ENCODE measurements at places on chromosomes 5 and 9.

- no peak for DNase-seq
Measured at GRCh38 chr5:150299571-150300327, 3.0 kb downstream of the ARSI start.

DNA sequence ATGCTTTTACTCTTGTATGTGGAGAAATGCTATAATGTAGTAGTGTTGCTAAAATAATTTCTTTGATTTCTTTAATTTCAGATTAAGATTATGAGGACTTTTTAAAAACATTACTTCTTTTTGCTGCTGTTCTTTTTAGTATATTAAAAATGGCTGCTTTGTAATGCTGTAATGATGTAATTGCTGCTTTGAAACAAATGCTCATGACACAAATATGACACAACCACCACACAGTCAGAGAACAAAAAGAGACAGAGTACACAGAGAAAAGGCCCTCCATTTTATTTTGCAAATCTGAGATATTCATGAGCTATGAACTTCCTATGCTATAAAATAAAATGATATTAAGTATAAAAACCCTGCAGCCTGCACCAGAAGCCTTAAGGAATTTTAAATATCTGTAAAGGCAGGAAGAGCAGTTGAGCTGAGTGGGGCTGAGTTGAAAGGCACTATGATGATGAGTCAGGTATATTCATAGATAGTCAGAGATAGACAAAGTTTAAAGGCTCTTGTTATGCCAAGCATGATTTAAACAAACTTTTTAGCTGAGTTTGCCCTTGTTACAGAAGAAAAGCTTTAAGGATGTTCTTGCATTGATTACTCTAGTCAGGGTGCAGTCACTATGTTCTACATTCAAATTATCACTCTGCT, 5.1 kb upstream of the POU5F2 start:
- DNase-seq, result no peak

DNA sequence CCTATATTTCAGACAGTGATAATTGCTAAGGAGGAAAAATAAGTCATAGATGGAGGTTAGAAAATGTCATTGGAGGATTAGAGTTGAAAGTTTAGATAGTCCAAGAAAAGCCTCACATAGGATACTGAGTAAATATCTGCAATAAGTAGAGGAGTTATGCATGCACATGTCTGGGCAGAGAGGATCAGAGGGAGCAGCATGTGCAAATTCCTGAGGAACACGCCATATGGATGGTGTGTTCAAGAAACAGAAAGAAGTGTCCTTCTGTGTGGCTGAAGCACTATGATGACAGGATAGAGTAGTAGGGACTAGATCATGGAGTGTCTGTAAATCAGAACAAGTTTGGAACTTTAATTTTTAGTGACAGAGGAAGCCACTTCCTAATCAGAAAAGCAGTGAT, 52.2 kb downstream of the SGCD start:
- DNase-seq, result no peak

DNA sequence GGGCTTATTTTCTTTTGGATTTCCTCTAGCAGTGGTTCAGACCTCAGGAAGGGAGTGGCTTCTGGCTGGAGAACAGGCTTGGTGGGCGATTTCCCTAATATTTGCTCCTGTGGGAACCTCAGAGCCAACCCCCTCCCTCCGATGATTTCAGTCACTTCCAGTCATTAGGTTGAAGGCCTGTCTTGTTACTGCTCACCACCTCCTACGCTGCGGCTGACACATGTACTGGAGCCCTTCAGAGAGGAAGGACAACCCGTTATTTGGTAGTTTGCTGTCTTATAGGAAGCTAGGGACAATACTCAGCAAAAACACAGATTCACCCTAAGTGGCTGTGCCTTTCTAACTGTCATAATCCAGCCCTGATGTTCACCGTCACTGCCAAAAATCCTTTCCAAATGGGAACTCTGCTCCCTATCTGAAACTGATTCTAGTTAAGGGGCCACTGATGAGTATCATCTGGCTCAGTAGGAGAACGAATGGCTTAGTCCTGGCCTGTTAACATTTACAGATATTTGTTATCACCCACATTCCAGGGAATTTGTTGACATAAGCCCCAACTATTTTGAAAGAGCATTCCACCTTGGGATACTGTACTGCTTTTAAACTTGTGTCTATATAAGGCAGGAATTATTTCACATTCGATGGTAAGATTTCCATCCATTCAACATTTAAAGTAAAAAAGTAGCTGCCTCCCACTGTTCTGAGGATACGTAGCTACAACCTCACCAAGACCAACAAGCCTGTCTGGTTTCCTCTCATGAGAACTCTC, 29.3 kb upstream of the ANKH start:
- no peak for DNase-seq

GRCh38 chr5:168916266-168916665, 337.1 kb upstream of the PANK3 start:
- DNase-seq, result no peak

DNA sequence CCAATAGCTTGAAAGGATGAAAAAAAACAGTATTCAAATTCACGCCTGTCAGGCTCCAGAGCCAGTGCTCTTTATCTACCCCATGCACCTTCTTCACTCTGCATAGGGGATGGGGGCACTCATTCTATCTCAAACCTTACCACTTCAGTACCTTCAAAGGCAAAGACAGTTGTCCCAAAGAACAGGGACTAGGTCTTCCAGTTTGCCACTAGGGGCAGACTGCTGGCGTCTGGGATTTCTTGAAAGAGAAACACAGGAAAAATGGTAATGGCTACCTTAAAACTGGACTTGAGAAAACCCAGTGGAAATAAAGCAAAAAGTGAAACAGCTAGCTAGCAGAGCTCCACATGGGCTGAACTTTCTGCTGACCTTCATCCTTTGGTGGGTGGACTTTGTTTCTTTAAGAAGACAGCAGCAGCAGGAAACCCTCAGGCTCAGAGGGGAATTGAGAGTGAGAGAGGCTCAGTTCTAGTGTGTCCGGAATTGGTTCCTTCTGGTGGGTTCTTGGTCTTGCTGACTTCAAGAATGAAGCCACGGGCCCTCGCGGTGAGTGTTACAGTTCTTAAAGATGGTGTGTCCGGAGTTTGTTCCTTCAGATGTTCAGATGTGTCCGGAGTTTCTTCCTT, 41.0 kb upstream of the SLC36A1 start:
- no peak for DNase-seq

DNA sequence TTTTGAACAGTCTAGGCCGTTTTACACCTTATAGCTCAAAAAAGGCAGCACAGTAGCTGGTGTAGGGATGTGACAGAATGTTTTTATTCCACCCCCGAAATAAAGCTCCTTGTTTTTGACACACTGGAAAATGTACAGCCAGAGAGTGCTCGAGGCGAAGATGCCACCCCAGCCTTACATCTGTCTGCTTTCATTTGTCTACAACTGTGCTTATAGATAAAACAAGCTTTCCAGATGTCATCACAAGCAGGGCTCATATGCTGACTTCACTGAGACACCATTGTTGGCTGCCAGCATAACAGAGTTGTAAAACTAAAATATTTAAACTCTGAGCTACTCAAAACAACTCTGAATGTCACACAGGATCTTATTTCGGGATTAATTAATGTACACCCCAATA, 386.3 kb downstream of the BNC2 start:
- no peak for DNase-seq

DNA sequence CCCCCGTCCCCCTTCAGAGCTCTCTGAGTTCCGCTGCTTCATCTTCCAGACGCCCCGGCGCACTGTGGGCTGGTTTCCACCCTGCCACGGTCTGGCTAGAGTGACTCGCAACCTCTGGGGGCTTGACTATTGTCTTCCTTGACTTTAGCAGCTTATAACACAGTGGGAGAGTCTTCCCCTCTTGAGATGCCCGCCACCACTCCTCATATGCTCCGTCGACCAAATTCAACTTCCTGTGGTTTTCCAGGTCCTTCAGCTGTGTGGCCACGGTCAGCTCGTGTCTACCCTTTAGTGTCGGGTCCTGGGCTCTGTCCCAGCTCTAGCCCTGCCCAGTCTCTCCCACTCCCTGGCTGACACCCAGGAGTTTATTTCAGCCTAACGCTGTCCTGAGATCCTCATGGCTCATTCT, 28.2 kb upstream of the NCS1 start:
- no peak for DNase-seq

DNA sequence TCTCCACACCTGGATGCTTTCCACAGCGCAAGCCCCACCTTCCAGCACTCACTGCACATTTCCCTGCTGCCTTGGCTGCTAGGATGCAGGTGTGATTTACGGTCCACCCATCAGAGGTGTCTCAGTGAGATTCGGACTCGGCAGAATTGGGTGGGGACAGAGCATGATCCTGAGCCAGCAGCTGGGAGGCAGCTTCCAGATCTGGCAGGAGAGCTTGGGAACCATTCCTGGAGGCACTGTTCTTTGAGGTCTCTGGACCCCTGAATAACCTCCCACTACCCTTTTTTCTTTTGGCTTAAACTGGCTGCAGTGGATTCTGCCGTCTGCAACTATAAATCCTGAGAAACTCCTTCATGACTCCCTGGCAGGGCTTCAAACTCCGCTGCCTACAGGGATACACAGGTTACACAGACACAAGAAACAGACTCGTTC, 99.6 kb upstream of the PHYKPL start:
- DNase-seq, result no peak

GRCh38 chr5:154758493-154758892, 3.3 kb downstream of the LARP1 start:
- no peak for DNase-seq

- no peak for DNase-seq
Measured at GRCh38 chr9:101458963-101459631, 23.5 kb upstream of the ALDOB start.

GRCh38 chr5:83157163-83157562, 79.8 kb downstream of the XRCC4 start:
- no peak for DNase-seq

GRCh38 chr9:129542741-129543140, 78.2 kb downstream of the C9orf50 start:
- DNase-seq, result no peak

DNA sequence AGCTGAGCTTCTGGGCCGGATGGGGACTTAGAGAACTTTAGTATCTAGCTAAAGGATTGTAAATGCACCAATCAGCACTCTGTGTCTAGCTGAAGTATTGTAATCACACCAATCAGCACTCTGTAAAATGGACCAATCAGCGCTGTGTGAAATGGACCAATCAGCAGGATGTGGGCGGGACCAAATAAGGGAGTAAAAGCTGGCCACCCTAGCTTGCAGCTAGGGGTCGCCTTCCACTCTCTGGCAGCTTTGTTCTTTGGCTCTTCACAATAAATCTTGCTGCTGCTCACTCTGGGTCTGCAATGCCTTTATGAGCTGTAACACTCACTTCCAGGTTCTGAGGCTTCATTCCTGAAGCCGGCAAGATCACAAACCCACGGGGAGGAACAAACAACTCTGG, 354.0 kb downstream of the PRR16 start:
- no peak for DNase-seq

DNA sequence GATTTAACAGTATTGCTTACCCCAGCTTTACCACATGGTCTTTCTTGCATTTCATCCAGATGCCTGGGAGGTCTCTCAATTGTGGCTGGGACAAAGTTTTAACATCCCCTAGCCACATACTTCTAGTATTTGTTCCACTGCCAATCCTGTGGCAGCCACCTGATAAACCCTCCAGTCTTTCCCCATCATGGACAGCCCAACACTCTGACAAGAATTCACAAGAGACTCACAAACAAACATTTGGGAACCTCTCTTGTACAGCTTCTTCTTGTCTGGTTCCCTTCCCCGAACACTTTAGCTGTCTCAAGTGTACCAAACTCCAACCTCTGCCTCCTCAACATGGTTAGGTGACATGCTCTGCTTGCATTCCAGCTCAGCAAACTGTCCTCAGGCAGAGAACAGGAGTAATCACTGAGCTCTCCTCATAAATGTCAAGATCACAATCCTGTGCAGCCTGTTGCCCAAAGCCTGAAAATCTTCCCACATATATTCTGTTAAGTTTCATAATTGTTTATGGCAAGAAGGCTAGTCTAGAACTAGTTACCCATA, 59.7 kb downstream of the STRBP start:
- no peak for DNase-seq

GRCh38 chr9:14584571-14584970, 108.7 kb downstream of the ZDHHC21 start:
- DNase-seq, result no peak

GRCh38 chr9:116042321-116042720, 111.3 kb upstream of the PAPPA start:
- no peak for DNase-seq

DNA sequence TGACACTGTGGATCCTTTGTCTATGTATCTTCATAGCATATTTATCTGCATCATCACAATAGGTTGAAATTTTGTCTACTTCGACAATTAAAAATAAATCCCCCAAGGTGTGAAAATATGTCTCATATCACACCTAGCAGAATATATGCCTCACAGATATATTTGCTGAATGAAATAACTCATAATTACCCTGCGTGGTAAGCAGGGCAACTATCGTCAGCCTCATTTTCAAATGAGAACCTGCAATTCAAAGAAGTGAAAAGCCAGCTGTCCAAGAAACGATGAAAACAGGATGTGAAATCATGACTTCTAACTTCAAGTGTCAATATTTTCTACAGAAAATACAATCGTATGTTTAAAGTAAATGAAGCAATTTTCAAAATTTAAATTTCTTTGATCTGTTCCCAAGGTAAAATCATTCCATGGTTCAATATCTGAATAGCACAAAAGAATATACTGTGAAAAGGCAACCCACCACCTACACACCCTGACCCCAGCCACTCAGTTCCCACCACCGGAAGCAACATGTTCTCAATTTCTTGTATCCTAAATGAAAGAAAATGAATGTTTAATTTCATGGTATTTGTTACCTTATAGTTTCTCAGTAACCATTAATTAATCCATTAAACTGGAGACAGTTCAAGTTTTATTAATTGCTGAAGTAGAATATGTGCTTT, 57.1 kb downstream of the TBCA start:
- DNase-seq, result no peak

DNA sequence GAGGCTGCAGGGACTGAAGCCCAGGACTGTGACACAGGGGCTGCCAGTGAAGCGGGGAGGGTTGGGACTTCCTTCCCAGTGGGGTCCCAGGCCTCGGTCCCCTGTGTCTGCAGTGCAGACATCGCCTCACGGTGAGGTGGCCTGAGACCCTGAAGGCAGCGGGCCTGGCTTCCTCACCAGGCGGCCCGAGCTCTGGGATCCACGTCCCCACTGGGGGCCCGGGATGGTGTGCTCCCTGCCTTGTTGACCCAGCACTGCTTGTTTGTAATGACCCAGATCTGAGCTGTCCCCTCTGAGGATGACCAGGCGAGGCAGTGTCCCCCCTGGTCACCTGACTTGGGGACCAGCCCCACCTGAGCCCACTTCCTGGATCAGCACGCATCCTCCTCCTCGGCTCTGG, 53.1 kb downstream of the COL5A1 start:
- no peak for DNase-seq

DNA sequence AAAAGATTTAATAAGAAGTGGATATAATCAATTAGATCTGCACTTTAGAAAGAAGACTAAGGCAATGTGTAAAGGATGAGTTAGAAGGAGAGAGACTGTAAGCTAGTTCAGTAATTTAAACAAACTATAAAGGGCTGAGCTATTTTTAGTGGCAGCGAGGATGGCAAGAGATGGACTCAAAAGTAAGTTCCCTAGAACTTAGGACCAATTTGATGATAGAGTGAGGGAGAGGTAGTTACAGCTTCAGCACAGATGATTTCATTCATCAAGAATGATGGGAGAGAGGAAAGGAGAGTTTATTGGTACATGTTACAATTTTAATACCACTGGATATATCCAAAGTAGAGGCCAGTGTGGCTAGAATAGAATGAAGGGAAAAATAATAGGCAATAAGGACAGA, 19.1 kb downstream of the NADK2 start:
- DNase-seq, result no peak
